ENCODE measurements at places on chromosomes 3 and 15.

- peak; percentile 68 for DNase-seq
Measured at GRCh38 chr15:47870956-47871625, 153.8 kb downstream of the SEMA6D start.

DNA sequence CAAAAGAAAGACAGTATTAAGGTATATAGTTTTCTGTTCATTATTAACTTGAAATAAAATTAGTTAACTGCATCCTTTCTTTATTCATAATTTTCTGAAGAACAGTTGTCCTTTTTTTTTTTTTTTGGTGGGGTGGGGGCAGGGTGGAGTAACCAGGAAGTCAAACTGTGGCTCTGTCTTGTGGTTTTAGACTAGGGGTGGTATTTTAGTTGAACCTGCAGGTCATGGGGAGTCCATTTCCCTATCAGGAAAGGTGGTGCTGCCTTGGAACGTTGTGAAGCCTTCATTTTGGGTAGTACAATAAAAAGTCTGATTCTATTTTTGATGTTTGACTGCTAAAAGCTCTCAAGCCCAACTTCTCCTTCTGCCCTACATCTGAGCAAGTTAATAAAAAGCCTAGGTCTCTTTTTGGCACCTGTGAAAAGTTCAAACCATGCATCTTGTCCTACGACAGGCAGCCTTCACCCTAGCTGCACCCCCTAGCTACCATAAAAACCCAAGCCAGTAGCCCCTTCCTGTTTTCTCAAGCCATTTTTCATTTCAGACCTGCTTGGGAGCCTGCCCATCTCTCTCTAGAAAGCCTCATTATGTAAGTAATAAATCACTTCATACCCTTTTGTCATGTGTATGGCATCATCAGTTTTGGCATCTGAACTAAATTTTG lies 31.2 kb upstream of the RIOX2 start:
- no peak for DNase-seq

DNA sequence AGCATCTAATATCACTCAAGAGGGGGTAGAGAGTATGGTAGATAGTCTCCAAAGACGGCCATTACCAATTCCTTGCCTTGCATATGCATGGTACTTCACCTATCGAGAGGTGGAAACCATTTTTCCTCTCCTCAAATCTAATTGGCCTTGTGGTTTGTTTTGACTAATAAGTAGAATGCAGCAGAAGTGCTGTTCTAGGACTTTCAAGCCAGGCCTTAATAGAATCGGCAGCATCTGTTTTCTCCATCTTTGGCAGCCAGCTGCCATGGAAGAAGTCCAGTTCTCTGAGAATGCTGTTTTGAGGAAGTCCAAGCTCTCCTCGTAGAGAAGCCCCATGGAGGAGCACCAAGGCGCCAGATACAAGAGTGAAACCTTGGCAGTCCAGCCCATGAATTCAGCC lies 59.1 kb upstream of the RASGRP1 start:
- no peak for DNase-seq

- no peak for DNase-seq
Measured at GRCh38 chr3:156449710-156450574, 105.0 kb downstream of the SSR3 start.

GRCh38 chr3:185928496-185928895 lies 9.3 kb downstream of the TRA2B start:
- no peak for DNase-seq

Data from HS-27A (cell line).